Foreskin keratinocyte (primary cell): ENCODE measurements at places on chromosomes 4 and X. TPM values are rescaled to one million over a fixed set of nuclear protein-coding genes. Genes with fewer than 3 reads are reported as not detected.

- no peak for DNase-seq
These were observed 206.4 kb upstream of the JADE1 start for GRCh38 chr4:128603081-128603480.

DNA sequence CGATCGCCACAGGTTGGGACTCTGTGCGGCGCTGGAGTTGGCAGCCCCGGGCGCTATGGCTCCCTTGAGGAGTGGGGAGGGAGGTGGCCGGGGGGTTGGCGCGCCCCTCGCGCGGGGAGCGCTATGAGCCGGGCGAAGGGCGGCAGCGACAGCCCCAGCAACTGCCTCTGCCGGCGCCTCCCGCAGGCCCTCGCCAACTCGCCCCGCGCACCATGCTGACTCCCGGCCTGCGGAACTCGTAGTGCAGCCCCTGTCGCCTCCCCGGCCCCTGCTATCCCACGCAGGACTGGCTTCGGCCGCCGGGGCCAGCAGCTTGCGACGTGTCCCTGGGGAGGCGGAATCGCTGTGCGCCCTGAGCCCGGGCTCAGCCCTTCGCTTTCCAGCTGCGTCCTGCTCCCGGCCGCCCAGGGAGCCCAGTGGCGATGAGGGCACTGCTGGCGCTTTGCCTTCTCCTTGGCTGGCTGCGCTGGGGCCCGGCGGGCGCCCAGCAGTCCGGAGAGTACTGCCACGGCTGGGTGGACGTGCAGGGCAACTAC is 415 bp downstream of the SHISA3 start:
- no peak for DNase-seq

GRCh38 chr4:68606240-68606639 is 30.1 kb upstream of the UGT2B17 start:
- DNase-seq: no peak

DNA sequence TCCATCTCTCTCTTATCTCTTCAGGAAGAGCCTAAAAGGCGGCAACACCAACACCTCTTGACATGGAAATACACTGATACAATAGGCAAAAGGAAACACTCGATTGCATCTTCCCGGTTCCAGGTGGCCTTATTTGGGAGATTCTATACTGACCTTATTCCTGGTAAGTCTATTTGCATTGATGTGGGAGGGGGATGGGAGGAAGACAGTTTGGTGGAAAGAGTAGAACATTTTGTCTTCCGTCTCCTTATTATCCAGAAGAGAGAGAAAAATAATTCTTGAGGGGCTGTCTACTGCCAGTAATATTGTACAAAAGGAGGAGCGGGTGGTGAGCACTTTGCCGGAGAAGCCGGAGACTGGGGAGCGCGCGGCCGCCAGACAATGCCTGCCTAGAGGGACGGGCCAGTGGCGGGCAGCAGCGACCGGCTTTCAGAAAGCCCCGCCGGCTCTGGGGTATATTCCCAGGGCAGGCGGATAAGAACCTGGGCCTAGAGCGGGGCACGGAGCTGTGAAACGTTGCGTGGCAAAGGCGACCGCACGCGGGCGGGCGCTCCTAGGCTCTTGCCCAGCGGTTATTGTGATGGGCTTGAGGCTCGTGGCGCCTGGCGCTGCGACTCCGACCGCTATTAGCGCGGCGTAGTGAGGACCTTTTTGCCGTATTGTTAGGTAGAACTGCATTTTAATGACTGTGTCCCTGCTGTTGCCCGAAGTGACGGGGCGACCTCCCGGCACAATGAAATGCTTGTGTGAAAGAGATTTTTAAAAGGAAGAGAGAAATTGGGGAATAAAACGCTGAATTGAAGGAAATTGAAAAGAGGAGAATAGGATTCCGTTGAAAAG is 518 bp downstream of the PRDM8 start:
- peak; percentile 23 for DNase-seq

DNA sequence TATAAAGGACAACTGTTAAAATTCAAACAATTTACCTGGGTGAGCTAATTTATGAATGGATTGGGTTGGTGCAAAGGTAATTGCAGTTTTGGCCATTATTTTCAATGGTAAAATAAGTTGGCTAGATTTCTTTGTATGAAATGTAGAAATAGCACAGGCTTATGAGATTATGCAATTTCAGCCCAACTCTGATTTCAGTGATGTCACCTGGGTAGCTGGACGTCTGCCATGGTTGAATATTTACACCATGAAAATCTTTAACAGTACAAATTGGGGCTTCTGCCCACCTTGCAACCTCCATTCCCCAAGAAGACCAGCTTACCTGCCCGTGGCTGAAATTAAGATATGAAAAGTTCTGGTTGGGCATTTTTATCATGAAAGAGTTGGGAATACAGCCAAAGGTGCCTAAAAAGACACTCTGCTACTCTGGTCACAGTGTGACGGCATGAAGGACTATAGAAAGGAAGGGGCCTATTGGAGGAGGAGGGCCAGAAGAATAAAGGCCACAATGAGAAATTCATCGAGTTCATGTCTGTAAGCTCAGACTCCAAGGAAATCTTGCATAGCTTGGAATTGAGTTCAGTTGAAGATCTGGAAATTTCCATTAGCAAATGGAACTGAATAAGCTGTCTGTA is 29.7 kb downstream of the EGF start:
- no peak for DNase-seq

The NUDT10 gene
- 0.53 and 0.75 TPM in 2 replicates for total RNA-seq

DNA sequence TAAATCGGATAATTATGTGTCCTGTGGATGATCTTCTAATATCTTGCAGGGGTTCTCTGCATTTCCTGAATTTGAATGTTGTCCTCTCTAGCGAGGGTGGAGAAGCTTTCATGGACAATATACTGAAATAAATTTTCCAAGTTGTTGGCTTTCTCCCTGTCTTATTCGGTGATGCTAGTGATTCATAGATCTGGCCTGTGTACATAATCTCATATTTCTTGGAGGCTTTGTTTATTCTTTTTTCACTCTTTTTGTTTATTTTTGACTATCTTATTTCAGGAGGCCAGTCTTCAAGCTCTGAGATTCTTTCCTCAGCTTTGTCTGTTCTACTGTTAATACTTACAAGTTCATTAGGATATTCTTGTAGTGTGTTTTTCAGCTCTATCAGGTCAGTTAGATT is 20.7 kb upstream of the CLGN start:
- DNase-seq: no peak

DNA sequence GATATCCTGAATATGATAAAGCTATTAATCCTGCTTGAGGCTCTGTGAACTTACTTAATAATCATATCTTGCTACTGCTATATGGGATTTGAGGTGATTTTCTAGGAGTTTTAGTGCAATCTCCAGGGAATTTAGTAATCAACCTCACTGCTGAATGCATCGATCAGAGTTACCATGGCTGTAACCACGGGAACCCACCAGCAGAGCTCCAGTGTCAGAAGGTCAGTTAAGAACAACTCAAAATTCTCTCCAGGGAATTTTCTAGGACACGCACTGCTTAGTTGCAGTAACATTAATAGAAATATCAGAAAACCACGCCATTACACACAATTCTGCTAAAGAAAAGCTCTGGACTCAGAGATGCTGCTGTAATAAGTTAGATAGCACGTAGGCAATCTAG is 1477.2 kb upstream of the TENM3 start:
- no peak for DNase-seq
